SJSA1 (cell line): ENCODE measurements at places on chromosomes 5 and 9. TPM values are rescaled to one million over a fixed set of nuclear protein-coding genes. Genes with fewer than 3 reads are reported as not detected.

The WDR36 gene
- 26.4 and 54.9 TPM in 2 replicates for total RNA-seq

The SLC46A2 gene
- not detected in 2 replicates for total RNA-seq

The GPR151 gene
- total RNA-seq, result not detected in 2 replicates

The OGN gene
- total RNA-seq, result not detected in 2 replicates

The PCDHAC2 gene
- total RNA-seq, result 0.03 TPM in 1 of 2 replicates, not detected in the other

GRCh38 chr5:8981496-8981895 is 564.4 kb downstream of the SEMA5A start:
- H3K27ac ChIP-seq, result no peak overlapping the region
- peaks cover 2% of the 10 kb centered on the region; the same call in 1 of the 2 replicates for H3K27me3 ChIP-seq
- no peaks in the 10 kb centered on the region for H3K36me3 ChIP-seq
- no peak for DNase-seq
- H3K4me1 ChIP-seq, result no peaks in the 10 kb centered on the region

DNA sequence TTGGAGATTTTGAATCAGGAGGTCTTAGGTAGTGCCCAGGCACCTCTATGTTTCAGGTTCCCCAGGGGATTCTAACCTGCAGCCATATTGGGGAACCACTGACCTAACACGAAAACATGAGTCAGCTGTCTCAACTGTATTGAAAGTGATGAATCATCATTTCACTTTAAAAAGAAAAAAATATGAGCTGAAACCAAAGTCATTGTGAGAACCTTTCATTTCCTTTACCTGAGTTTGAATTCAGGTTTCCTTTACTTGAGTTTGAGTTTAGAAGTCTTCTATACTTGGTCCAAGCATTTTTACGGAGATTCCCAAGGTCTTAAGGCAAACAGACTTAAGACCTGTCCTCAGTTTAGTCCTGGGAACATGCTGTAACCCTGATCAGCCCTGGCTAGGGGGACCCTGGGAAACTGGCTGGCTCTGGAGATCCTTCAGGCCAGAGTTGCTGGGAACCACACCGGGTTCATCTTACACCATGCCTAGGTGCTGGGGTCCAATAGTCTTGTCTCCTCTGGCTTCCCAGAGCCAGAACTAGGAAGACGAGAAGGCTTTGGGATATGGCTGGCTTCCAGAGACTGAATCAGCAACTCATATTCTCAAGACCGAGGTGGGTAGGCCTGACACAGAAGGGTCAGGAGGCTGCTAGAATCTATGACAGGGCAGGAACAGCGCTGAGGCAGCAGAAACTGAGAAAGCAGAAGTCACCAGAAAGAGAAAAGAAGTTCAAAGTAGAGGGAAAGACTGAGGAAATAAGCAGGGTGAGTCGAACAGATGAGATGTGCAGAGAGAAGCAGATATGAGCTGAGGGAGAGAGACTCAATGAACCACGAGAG is 16.4 kb upstream of the PDCD1LG2 start:
- DNase-seq, result no peak
- peak overlapping the region; percentile 49 for H3K27ac ChIP-seq
- peaks cover 11% of the 10 kb centered on the region for H3K4me1 ChIP-seq
- no peaks in the 10 kb centered on the region for H3K36me3 ChIP-seq

- no peaks in the 10 kb centered on the region for H3K4me1 ChIP-seq
- no peak overlapping the region for H3K4me3 ChIP-seq
- no peak overlapping the region for H3K27ac ChIP-seq
- peaks cover 90% of the 10 kb centered on the region for H3K36me3 ChIP-seq
- no peaks in the 10 kb centered on the region for H3K27me3 ChIP-seq
- DNase-seq, result no peak
Measured at GRCh38 chr5:138927979-138928378, 52.8 kb upstream of the LRRTM2 start.

DNA sequence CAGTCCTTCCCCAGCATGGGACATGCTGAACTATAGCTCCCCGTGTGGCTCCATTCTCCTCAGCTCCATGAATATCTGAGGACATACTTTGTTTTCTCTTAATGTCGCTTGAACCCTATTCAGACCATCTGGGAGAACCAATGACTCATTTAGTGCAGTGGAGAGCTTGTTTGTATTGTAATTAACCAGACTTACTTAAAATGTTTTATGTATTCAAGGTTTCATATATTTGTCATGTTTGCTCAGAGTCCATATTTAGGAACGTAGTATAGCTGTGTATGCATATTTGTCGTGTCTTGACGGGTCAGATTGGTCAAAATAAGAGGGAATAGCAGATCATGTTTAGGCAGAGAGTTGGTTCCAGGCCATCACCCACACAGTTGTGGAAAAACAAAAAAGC is 150.1 kb upstream of the NTRK2 start:
- no peaks in the 10 kb centered on the region for H3K27me3 ChIP-seq
- no peaks in the 10 kb centered on the region for H3K4me1 ChIP-seq
- no peak for DNase-seq
- no peak overlapping the region for H3K27ac ChIP-seq

DNA sequence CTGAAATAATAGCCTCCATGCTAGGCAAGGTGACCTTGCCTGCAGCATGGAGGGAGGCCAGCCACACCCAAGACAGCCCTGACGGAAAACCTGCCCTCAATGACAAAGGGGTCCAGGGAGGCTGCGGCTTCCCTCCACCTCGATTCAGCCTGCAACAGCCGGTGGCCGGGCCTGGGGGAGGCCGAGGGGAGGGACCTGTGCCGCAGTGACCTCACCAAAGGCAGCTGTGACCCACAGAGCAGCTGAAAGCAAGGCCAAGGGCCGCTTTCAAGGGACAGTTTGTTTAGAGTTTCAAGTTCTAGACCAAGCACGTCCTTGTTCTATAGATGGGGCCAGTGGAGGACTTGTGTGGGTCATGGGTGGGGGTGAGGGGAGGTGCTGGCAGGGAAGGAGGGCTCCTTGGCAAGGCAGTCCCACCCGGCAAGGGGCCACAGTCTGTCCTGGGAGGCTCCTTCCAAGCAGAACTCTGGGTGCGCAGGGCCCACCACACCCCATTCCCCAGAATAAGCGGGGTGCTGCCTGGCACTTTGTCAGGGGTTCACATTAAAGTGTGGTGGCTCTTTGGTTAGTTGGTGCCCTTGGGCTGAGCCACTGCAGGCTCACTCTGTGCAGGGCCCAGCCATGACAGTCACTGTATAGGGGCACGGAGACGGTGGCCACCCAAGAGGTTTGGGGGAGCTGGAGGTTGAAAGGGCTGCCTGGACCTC is 226.5 kb downstream of the FANCC start:
- H3K27me3 ChIP-seq, result no peaks in the 10 kb centered on the region
- peaks cover 90% of the 10 kb centered on the region for H3K4me1 ChIP-seq
- H3K27ac ChIP-seq, result peak overlapping the region; percentile 90
- no peak overlapping the region for H3K4me3 ChIP-seq
- H3K36me3 ChIP-seq, result peaks cover 32% of the 10 kb centered on the region

- no peak overlapping the region for H3K4me3 ChIP-seq
- H3K36me3 ChIP-seq, result peaks cover 27% of the 10 kb centered on the region
- no peak for DNase-seq
- no peaks in the 10 kb centered on the region for H3K27me3 ChIP-seq
Measured at GRCh38 chr5:86623785-86624483, 6.2 kb downstream of the COX7C start.

- DNase-seq, result peak; percentile 83
- H3K4me1 ChIP-seq, result peaks cover 19% of the 10 kb centered on the region
- no peak overlapping the region for H3K4me3 ChIP-seq
- no peak overlapping the region for H3K27ac ChIP-seq
- H3K36me3 ChIP-seq, result peaks cover 4% of the 10 kb centered on the region; the same call in 1 of the 2 replicates
Measured at GRCh38 chr5:133111299-133111698, 59.5 kb downstream of the HSPA4 start.

- H3K27me3 ChIP-seq, result peaks cover 14% of the 10 kb centered on the region
- no peak overlapping the region for H3K27ac ChIP-seq
Measured at GRCh38 chr9:136750526-136750925, 2.2 kb upstream of the LCN6 start.

DNA sequence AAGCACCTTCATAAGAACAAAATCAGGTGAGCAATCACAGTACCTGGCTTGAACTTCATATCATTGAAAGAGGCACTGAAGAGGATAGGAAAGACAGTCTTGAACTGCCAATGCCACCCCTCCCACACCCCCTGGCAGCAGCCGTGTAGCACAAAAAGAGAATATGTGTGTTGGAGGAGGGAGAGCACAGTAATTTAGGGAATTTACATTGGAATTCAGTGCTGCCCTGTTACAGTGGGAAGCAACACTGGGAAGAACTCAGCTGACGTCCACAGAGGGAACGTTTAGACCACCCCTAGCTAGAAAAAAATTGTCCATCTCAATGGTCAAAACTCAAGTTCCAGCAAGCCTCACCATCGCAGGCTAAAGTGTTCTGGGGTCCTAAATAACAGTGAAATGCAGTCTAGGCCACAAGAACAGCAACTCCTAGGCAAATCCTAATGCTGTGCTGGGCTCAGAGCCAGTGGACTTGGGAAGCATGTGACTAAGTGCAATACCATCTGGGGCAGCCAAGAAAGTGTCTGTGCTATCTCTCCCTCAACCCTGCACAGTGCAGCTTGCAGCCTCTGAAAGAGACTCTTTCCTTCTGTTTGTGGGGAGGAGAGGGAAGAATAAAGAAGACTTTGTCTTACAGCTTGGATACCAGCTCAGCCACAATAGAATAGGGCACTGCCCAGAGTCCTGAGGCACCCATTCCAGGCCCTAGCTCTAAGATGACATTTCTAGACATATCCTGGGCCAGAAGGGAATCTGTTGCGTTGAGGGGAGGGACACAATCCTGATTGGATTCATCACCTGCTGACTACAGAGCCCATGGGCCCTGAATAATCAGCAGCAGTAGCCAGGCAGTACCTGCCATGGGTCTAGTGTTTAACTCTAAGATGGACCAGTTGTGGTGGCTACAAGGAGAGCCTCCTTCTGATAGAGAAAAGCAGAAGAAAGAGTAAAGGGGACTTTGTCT is 62.1 kb upstream of the VLDLR start:
- no peak overlapping the region for H3K4me3 ChIP-seq
- no peaks in the 10 kb centered on the region for H3K27me3 ChIP-seq
- H3K4me1 ChIP-seq, result peaks cover 14% of the 10 kb centered on the region
- H3K27ac ChIP-seq, result peak overlapping the region; percentile 19; the same call in 1 of the 2 replicates
- no peaks in the 10 kb centered on the region for H3K36me3 ChIP-seq

GRCh38 chr5:40605295-40605958 is 74.3 kb upstream of the PTGER4 start:
- H3K4me1 ChIP-seq, result peaks cover 11% of the 10 kb centered on the region
- no peak overlapping the region for H3K27ac ChIP-seq
- no peaks in the 10 kb centered on the region for H3K36me3 ChIP-seq
- DNase-seq, result no peak
- no peaks in the 10 kb centered on the region for H3K27me3 ChIP-seq
